ENCODE measurements at places on chromosomes 11 and 22.

GRCh38 chr11:47160753-47161133 is 15.9 kb downstream of the ARFGAP2 start:
- no peak for DNase-seq

DNA sequence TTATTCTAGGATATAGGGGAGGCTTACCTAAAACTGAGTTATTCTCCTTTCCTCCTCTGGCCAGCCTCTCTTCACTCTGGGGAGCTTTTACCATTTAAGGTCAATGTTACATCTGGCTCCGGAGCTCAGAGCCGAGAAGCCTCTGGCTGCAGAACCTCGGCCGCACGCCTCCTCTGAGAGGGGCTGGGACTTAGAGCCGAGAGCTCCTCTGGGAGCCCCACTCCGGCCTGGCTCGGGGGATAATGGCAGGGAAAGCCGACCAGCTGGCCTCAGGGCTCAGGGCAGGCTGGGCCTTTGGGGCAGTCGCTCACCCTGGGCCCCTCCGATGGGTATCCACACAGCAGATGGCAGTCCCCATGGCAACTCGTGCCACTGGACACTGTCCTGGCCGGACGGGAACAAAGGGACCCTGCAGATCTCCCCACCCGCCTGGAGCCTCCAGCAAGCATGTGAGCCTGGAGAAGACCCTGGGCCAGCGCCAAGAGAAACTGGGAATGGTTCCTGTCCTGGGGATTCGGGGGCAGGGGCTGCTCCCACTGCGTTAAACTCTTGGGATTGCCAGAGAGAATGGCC is at the start of gene IRAG1:
Gene IRAG1 (minus strand): TSS at position 247 of the 573 bp plus-strand sequence. CDS start 153 bp downstream, at position 94.
- no peak for DNase-seq

- DNase-seq: no peak
Measured at GRCh38 chr11:108322666-108323065, 99.8 kb downstream of the ATM start.

- no peak for DNase-seq
Measured at GRCh38 chr22:48981371-48982061, 846.2 kb downstream of the BRD1 start.

GRCh38 chr11:77244277-77245027 is 57.0 kb downstream of the GDPD4 start:
- DNase-seq: no peak

- no peak for DNase-seq
Measured at GRCh38 chr22:32882774-32883530, 81.4 kb downstream of the TIMP3 start.

DNA sequence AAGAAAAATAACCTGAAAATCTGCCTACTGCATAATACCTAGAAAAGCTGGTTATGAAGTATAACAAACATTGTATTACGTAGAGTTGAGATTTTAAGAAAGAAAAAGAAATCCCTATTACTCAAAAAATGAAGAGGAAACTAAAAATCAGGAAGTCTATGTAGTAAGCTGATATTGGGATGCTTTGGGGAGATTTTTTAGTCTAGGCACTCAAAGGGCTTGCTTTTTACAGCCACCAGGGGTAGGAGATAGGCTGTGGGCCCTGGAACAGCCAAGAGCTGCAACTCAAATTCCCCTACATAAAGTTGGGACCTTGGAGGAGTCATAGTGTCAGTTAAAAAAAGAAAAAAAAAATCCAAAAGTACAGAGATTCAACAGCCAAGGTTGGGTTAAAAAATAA is 90.4 kb downstream of the RELT start:
- DNase-seq: no peak

GRCh38 chr11:134579724-134580609 is 167.9 kb upstream of the B3GAT1 start:
- DNase-seq: peak; percentile 7

DNA sequence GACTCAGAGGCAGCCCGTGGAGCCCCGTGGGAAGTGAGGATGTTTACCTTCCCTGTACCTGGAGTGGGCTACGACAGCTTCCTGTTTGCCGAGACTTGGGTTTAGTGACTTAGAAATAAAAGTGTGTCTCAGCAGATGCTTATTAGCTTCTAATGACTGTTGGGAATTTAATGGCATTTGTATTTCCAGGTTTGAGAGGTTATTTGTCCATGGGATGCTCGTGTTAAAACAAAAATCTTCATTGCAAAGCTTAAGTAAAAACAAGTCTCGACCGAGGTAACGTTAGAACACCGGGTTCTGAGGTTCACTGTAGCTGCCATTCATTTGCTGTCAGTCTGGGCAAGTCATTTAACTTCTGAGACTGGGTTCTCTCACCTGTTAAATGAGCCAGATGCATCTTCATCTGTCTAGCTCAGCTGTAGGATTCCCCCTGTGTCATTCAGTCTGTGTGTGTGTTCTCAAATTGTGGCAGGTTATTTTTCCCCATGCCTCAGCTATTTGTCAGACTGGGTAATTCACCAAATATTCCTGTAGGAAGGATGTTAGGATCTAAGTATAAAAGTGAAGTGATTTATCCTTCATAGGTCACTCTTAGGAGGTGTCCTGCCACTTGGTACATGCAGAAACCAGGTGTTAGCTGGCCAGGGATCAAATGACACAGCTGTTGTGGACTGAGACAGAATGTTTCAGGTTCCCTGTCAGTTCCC is 791 bp downstream of the EI24 start:
- DNase-seq: peak; percentile 27

- no peak for DNase-seq
Measured at GRCh38 chr11:2869561-2870427, 15.8 kb downstream of the CDKN1C start.

DNA sequence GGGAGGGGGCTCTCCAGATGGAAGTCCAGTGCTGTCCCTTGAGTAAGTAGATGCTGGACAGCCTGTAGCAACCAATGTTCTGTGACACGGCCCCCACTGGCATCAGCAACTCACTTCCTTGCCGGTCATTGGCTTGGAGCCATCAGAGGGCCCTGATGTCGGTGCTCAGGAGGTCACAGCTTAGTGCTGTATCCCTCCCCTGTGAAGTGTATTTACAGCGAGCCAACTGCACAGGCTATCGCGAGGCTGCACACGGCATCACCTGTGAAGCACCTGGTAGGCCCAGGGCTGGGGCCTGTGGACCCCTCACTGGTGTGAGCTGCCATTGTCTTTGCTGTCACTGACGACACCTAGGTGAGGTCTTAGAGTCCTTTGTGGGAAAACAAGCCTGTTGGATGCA is 13.4 kb upstream of the ACR start:
- DNase-seq: no peak

GRCh38 chr11:17694494-17695110 is 24.8 kb upstream of the MYOD1 start:
- DNase-seq: no peak

DNA sequence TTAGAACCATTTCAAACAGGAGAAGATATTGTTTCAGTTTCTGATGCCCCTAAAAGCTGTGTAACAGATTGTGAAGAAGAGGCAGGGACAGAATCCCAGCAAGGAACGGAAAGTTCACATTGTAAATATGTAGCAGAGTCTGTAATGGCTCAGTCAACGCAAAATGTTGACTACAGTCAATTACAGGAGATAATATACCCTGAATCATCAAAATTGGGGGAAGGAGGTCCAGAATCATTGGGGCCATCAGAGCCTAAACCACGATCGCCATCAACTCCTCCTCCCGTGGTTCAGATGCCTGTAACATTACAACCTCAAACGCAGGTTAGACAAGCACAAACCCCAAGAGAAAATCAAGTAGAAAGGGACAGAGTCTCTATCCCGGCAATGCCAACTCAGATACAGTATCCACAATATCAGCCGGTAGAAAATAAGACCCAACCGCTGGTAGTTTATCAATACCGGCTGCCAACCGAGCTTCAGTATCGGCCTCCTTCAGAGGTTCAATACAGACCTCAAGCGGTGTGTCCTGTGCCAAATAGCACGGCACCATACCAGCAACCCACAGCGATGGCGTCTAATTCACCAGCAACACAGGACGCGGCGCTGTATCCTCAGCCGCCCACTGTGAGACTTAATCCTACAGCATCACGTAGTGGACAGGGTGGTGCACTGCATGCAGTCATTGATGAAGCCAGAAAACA is 40.8 kb downstream of the IGLL1 start:
- DNase-seq: peak; percentile 74

- DNase-seq: no peak
Measured at GRCh38 chr11:120717042-120717441, 205.5 kb downstream of the GRIK4 start.

- DNase-seq: no peak
Measured at GRCh38 chr22:28795932-28796856, 4.2 kb downstream of the XBP1 start.

DNA sequence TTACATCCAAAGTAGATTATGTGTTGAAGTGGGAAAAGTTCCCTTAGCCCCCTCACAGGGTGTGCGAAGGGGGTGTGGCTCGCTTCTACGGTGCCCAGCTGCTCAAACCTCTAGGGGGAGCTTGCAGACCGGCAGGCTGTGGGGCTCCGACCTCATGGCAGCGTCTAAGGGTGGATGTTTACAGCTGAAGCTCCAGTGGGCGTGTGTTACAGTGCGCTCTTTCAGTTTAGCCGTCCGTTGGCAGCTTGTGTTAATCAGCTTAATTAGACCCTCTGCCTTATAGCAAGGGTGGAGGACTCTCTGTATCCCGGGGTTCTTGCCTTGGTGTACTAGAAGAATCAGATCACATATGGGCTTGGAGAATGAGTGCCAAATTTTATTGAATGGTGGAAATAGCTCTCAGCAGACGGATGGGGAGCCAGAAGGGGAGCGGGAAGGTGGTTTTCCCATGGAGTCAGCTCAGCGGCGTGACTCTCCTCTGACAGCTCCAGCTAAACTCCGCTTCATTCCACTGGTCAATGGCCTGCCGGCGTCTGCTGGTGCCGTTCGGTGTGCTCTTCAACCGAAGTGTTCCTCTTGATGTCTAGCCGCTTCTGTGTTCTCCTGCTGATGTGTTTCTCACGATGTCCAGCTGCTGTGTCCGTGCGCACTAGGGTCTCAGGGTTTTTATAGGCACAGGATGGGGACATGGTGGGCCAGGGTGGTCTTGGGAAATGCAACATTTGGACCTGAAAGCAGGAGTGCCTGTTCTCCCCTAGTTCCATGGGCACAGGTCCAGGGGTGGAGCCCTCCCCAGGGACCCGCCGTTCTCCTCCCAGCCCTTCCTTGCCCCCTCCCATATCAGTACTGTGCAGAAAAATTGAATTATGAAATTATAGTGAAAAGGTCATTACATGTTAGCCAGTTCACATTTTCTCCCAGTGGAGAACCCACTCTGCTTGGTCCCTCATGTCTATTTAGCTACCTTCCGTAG is 28.6 kb upstream of the OR10G7 start:
- DNase-seq: no peak

DNA sequence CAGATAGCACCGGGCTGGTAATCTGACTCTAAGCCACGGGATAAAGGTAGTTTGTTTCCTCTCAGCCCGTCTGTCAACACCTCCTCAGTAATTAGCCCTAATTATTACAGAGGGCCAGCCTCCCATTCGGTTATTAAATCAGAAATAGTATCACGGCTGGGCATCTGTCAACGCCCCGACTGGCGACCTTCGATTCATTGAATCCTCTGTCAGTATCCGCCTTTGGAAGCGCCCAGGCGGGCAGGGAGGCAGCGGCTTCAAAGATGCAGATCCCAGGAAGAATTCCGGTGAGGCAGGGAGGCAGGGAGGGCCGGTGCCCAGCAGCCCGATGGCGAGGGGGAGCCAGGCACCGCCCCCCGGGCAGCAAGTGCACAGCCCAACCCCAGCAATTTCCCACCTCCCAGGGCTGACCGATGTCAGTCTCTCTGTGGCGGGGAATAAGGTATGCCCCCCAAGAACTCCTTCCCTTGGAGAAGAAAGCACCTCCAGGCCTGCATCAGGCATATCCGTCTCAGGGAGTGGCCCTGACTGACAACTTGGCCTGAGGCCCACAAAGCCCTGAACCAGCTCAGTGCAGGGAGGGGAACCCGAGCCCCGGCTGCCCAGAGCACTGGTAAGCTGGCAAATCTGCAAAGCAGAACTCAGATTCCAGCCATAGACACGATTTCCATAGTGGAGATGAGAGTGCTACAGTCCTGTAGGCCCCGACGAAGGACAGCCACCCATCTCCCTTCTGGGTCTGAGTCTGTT is 11.4 kb downstream of the GNB1L start:
- no peak for DNase-seq

- DNase-seq: no peak
Measured at GRCh38 chr11:70528046-70528793, 129.9 kb downstream of the CTTN start.

- no peak for DNase-seq
Measured at GRCh38 chr11:132114185-132114584, 743.8 kb downstream of the NTM start.

DNA sequence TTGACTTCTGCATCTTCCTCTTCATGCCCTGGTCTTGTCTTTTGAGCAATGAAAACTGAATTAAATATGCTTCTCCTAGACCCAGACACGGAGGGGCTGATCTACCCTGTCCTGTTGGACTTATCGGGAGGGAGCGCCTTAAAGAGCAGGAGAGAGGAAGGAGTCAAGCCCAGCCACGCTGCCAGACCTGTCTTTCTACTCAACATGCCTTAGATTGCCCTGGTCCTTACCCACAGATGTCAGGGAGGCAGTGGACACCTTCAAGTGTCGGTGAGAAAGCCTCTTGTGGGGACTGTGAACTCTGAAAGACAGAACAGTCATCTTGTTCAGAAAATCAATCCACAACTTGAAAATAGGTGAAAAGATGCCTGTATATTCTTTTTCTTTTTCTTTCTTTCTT is 61.8 kb downstream of the IRAG1 start:
- DNase-seq: no peak

- DNase-seq: no peak
Measured at GRCh38 chr11:127223026-127223425, 222.5 kb upstream of the KIRREL3 start.

GRCh38 chr11:55503449-55503848 is 50.8 kb upstream of the OR4C15 start:
- no peak for DNase-seq

DNA sequence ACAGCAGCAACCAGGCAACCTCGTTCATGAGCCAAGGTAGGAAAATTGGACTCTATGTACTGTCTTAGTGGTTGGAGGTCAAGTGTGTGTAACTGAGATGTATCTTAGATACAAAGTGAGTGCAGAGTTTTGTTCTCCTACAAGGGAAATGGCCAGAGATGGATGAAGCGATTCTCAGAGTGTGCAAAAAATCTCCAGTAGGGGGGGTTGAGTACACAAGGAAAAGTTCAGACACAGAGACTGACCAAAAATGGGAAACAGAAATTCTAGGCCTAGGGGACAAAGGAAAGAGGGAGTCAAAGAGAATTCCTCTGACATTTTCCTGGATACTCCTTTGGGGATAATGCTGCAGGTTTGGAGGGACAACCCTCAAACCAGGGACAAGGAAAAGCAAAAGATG is 38.2 kb upstream of the OR5AK2 start:
- no peak for DNase-seq

GRCh38 chr22:32232191-32232830 is 22.8 kb downstream of the SLC5A4 start:
- DNase-seq: no peak

GRCh38 chr11:1348146-1348795 is 38.8 kb upstream of the TOLLIP start:
- no peak for DNase-seq
